Suppressor macrophage (primary cell): ENCODE measurements at places on chromosomes 5 and 9.

- no peak for DNase-seq
These were observed 35.3 kb downstream of the ERBIN start for GRCh38 chr5:65961633-65962032.

DNA sequence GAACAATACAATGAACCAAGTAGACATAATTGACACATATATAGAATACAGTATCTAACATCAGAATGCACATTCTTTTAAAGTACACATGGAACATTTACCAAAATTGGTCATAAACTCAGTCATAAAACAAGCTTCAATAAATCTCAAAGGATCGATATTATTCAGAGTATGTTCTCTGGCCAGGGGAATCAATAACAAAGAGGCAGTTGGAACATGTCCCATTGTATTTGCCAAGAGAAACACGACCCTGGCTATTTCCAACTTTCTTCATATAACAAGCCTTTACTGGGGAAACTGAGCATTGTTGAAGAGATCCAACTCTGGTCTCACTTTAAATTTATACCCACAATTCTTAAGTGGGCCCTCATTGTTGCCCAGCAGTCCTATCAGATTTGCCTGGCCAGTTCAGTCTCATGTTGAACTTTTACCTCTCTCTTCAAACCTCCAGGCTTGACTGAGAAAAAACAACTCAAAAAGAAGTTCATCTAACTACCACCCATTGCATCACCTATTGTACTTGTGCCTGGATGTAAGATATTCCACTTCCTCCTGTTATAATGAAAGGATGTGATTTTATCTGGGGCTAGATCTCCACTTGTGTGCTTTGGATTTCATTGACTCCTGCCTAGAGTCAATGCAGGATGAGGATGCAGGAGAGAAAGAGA is 162.5 kb downstream of the HSPA4 start:
- DNase-seq, result no peak

- no peak for DNase-seq
These were observed 255.7 kb downstream of the ENC1 start for GRCh38 chr5:74384851-74385250.

DNA sequence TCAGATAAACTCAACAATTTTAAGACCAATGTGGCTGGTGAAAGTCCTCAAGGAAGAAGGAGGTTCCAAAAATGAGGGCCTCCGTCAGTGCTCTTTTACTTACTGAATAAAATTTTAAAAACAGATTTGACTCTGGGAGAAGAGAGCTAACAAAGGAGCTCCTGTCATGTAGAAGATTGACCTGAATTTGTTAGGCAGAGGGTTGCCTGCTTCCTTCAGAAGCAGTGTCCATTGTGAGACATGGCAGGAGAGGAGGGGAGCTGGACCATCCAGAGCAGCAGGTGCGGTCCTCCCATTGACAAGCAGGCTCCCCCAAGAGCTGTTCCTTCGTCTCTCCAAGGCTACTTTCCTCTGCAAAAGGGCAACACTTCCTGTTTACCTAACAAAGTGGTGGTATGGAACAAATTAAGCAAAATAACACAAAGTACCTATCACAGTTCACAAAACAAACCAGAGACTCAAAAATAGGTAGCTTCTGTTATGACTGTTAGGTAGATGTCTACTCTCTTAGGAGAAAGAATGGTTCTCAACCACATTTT is 238.1 kb downstream of the DENND1A start:
- no peak for DNase-seq

- DNase-seq, result no peak
These were observed 86.4 kb downstream of the ARRDC3 start for GRCh38 chr5:91296674-91297143.

- no peak for DNase-seq
These were observed 301.9 kb upstream of the POU5F2 start for GRCh38 chr5:94043311-94043710.

DNA sequence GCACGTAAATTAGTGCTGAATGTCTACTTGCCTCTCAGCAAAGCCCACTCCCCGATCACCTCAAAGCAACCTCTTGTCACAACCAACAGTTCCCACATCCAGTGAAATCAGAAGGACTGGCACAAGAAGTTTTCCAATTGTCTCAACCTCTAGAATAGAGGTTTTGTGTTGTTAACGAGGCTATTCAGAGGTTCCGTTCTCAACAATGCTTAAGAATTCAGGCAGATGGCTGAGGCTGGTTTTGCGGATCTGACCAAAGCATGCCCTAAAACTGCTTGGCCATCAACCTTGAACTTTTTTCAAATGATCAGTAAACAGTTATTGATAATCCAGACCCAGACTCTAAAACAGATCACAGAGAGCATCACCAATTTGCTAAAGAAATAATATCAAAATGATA is 52.9 kb downstream of the MAPKAP1 start:
- no peak for DNase-seq

GRCh38 chr5:23994581-23995370 is 487.4 kb downstream of the PRDM9 start:
- no peak for DNase-seq

DNA sequence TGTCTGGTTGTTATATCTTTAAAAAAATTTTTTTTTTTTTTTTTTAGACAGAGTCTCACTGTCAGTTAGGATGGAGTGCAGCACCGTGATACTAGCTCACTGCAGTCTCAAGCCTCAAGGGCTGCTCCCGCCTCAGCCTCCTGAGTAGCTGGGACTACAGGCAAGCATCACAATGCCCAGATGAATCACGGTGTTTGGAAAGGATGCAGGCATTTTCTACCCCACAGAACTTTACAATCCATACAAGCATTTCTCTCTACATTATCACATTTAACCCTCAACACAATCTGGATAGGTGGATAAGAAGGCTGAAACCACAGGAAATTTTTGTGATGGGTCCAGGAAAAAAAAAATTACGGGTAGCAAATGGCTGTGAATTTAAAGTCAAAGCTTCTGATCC is 5.8 kb upstream of the PCA3 start:
- no peak for DNase-seq

DNA sequence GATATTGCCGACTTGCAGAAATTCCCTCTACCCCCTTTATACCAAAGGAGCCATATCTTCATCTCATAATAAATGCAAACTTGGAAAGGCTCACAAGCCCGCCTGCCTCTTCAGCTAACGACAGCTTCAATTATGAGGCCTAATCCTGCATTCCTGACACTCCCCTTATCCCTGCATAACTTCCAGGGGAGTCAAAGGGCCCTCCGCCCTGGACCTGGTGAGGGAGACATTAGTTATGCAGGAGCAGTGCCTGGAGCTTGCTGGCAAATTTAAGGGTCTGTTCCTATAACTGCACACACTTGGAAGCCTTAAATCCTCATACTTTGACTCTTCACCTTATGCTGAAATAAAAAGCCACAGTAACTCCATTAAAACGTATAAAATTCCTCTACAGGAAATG is 617.9 kb downstream of the BNC2 start:
- DNase-seq, result no peak

DNA sequence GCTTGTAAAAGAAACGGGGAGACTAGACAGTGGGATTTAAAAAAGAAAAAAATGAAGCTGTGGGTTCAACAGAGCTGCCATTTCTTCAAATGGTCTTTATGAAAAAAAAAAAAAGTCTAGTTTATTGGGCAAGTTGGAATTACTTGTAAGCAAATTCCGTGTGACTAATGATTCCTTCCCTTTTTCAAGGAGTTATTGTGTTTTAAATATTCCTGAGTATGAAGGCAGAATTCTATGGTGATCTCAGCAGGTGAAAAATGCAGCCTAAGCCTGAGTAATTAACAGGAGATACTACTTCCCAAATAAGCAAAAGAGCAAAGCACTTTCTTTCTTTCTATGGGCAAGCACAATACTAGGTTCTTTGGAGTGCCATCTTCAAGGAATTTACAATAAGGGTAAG is 481.9 kb downstream of the ZNF608 start:
- DNase-seq, result no peak

DNA sequence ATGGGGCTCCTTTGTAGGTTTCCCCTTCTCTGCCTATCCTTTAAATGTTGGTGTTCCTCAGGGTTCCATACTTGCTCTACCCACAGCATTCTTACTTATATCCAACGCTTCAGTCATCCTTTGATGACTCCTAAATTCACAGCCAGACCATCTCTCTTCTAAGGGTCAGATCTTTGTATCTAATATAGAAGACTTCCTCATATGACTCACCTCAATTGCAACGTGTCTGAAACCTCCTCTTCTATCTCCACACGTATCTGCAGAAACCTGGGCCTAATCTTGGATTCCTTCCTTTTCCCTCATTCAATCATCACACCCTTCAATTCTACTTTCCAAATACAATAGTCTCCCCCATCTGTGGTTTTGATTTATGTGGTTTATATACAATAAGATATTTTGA is 68.3 kb downstream of the HMGCR start:
- no peak for DNase-seq

DNA sequence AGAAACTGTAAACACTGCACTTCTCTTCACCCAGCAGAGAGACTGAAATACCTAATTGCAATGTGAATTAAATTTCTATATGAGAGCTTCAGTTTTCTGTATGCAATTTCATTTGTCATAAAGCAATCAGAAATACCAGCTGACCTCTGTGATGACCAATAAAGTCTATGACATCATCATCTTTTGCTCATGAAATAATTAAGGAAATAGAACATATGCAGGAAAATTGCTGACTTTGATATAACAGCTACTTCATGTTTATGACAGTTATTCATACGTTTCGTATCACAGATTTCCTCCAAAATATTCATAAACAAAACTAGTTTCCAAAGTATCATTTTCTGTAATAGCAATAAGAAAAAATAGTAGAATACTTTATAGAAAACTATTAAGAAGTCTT is 652.3 kb downstream of the SLCO4C1 start:
- peak; percentile 3 for DNase-seq

GRCh38 chr5:144395704-144396103 is 225.0 kb downstream of the KCTD16 start:
- no peak for DNase-seq

GRCh38 chr9:36690412-36691168 is 117.9 kb downstream of the MELK start:
- no peak for DNase-seq

GRCh38 chr9:22047596-22047995 is 38.5 kb upstream of the CDKN2B start:
- DNase-seq, result no peak

- no peak for DNase-seq
These were observed 204.4 kb downstream of the TRIO start for GRCh38 chr5:14347522-14347921.

- DNase-seq, result no peak
These were observed 17.1 kb downstream of the APBA1 start for GRCh38 chr9:69655065-69655464.

GRCh38 chr5:137752905-137753690 is 1.1 kb downstream of the HNRNPA0 start:
- peak; percentile 72 for DNase-seq

DNA sequence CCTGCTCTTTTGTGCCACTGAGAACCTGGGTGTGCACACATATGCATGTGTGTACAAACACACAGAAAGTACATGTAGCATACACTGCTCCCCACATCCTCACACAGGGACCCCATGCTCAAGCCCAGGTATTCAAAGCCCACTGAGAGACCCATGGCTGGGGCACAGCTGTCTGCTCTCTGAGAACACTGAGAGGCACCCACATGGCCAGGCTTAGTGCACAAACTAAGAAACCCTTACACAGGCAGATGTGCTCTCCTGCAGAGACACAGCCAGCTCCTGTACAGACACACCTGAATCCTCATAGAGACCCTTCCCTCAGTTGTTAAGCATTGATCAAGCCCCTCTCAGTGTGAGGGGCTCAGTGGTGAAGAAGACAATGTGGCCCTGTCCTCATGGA is 92.5 kb downstream of the CACNA1B start:
- DNase-seq, result no peak

DNA sequence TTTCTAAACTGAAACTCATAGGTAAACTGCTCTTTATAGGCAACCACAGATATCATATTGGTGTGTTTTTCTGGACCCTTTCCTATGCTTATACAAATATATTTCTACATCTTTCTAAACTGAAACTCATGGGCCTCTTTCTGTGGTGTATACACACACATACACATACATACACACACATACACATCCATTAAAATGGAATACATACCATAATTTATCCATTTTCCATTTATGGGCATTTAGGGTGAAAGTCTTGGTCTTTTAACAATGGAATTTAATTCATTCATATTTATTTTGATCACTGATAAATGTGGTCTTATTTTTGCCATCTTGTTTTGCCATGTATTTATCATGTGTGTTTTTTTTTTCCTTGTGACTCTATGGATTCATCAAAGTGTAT is 44.1 kb downstream of the SLC22A5 start:
- no peak for DNase-seq

DNA sequence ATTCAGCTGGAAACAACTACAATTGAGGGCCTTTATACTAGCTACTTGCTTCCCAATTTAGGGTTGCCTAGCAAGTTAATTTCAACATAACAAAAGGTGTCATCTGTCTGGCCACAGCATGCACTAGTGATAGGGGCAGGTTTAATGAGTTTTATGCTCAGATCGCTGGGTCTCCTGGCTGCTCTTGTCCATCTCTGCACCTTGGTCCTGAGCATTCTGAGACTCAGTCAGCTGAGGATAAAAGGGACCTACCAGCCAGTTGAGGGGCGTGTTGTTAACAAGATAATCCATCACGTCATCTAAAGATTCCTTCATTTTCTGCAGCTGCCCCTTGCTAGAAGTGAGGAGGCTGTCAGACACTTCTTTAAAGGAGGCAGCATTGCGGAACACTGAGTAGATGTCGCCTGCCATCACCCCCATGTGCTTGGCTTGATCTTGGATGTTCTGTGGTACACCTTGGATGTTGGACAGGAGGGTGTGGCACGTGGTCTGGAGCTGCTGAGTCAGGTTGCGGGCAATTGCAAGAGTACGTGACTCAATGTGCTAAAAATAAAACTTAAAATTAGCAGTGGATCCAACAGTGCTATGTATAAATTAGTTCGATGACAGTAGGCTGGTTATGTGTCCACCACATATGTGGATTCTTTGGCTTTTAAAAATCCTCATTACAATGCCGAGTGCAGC is 11.0 kb downstream of the PLIN2 start:
- DNase-seq, result no peak

DNA sequence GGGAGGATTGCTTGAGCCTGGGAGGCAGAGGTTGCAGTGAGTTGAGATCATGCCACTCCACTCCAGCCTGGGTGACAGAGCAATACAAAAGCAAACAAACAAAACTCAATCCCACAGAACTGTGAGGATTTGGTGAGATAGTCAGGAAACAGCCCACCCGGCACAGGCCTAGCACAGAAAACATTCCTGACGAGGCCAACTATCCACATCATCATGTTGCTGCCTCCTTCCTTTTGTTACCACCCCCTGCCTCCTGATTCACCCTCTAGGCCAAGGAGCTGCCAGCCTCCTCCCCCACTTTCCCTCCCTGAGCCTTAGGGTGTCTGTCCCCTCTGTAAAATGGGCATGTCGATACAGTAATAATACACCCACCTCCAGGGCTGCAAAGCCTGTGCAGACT is 39.0 kb downstream of the STK10 start:
- peak; percentile 39 for DNase-seq

DNA sequence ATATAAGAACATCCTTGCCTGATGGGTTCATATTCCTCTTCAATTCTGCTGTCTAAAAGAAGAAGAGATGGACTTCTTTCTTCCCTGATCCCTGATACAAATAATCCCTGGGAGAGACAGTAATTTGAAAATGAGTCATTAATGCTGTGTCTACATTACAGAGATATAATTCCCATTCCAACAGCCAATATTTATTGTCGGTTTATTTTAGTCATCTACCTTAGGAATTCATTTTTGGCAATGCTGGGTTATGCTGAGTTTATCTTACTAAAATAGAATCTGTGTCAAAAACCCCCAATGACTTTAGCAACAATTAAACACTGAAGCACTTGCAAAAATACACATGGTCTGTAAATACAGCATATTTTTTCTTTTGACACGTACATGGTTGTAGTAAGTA is 23.9 kb downstream of the ZNF474 start:
- DNase-seq, result no peak

GRCh38 chr9:14133394-14133793 is 180.5 kb downstream of the NFIB start:
- DNase-seq, result no peak
